ENCODE measurements at places on chromosomes 16 and 17. TPM values are rescaled to one million over a fixed set of nuclear protein-coding genes. Genes with fewer than 3 reads are reported as not detected.

DNA sequence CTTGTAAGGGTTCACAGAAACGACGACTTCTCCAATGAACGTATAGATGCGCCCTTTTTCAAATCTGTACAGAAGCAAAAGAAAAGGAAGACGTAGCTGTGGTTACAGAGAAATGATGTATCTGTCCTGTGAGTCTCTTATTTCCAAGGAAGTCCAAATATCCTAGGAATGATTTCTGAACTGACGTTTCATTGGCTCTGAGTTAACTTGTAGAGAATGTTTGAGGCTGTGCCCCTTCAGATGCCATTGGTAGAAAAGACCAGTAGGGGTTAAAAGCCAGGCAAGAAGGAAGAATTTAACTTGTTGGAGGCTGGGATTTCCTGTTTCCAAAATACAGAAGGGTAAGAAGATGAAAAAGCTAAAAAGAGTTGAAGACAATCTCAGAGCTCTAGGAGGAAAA lies 96.2 kb downstream of the MYO1D start:
- H3K4me3 ChIP-seq, result no peak overlapping the region

GRCh38 chr16:89192956-89193575 lies 7.3 kb downstream of the SLC22A31 start:
- DNase-seq, result peak; percentile 63
- no peak overlapping the region for H3K4me3 ChIP-seq
- no peaks in the 10 kb centered on the region for H3K36me3 ChIP-seq
- no peaks in the 10 kb centered on the region for H3K4me1 ChIP-seq
- no peak overlapping the region for H3K27ac ChIP-seq
- H3K27me3 ChIP-seq, result peaks cover 74% of the 10 kb centered on the region

GRCh38 chr17:81285179-81285878 lies 9.8 kb downstream of the SLC38A10 start:
- no peak overlapping the region for H3K27ac ChIP-seq
- no peaks in the 10 kb centered on the region for H3K27me3 ChIP-seq
- DNase-seq, result peak; percentile 21
- H3K4me1 ChIP-seq, result peaks cover 12% of the 10 kb centered on the region
- H3K4me3 ChIP-seq, result no peak overlapping the region

CA7 gene
- not detected for total RNA-seq

DNA sequence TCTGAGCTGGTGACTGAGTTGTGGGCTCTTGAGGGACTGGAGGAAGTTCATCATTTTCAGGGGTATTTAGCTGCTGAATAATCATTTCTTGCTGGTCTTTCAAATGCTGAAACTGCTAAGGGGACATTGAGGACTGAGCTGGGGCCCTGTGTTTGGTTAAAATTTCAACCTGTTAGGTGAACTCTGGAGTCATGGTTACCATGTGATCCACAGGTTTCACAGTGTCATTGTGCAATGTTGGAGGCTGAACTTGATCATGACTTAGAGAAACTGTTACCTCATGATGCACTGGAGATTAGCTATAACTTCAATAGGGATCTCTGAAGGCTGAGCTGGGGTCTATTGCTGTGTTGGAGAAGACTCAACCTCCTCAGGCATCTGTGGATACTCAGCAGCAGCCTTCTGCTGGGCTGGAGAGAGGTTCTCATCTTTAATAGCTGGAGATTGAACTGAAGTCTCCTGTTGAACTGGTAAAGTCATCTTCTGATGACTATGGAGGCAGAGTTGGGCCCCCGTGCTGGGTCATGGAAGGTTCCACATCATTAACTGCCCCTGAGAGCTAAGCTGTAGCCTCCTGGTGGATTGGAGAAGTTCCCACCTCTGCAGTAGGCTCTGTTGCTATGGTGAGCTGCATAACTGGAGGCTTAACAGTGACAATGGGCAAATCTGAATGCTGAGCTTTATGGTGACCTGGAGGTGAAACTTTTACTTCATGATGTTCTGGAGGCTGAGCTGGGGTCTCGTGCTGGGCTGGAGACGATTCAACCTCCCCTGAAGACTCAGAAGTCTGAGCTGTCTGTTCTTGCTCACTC lies 15.2 kb downstream of the RDM1 start:
- H3K4me1 ChIP-seq, result no peaks in the 10 kb centered on the region
- no peak overlapping the region for H3K4me3 ChIP-seq
- H3K27me3 ChIP-seq, result no peaks in the 10 kb centered on the region
- H3K27ac ChIP-seq, result no peak overlapping the region
- no peak for DNase-seq

DNA sequence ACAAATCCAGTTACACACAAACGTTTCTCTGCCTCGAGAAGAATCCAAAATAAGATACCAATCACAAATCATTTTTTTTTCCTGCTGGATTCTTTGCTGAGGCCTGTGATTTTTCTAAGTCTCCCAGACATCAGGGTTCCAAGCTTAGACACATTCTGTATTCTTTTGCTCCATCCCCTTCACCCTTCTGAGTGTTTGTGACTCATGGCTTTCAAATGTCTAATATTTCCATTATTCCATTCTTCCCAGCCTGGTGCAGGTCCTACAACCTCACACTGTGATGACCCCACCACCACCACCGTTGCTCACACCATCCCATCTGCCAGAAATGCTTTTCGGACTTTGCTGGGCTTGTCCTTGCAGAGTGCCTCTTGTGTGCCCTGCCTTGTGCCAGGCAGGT lies 480.1 kb downstream of the SOX9 start:
- H3K4me3 ChIP-seq, result no peak overlapping the region
- H3K36me3 ChIP-seq, result no peaks in the 10 kb centered on the region
- H3K27me3 ChIP-seq, result no peaks in the 10 kb centered on the region
- no peak for DNase-seq
- H3K4me1 ChIP-seq, result peaks cover 10% of the 10 kb centered on the region

HAS3 gene
- total RNA-seq, result 2.5 TPM

DNA sequence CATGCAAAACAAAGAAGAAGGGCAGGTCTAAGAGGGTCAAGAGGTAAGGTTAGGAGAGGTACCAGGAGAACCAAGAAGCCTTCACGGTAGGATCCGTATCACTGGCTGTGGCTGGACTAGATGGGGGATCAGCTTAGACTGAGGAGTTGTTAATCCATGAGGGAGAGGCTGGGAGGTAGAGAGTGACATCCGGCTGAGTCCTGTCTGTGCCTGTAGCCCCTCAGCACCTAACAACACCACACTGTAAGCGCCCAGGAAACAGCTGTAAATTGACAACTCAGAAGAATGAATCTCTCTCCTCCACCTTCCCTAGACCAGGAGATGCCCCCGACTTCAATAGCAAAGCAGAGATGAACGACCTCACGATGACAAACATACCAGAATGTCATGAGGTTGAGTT lies 199.4 kb upstream of the RPL38 start:
- peaks cover 4% of the 10 kb centered on the region for H3K27me3 ChIP-seq
- H3K4me3 ChIP-seq, result no peak overlapping the region
- no peaks in the 10 kb centered on the region for H3K36me3 ChIP-seq
- DNase-seq, result no peak
- no peak overlapping the region for H3K27ac ChIP-seq
- peaks cover 10% of the 10 kb centered on the region for H3K4me1 ChIP-seq

- no peaks in the 10 kb centered on the region for H3K27me3 ChIP-seq
- no peak overlapping the region for H3K27ac ChIP-seq
Observed at GRCh38 chr17:68446626-68447041, 10.7 kb downstream of the WIPI1 start.

DNA sequence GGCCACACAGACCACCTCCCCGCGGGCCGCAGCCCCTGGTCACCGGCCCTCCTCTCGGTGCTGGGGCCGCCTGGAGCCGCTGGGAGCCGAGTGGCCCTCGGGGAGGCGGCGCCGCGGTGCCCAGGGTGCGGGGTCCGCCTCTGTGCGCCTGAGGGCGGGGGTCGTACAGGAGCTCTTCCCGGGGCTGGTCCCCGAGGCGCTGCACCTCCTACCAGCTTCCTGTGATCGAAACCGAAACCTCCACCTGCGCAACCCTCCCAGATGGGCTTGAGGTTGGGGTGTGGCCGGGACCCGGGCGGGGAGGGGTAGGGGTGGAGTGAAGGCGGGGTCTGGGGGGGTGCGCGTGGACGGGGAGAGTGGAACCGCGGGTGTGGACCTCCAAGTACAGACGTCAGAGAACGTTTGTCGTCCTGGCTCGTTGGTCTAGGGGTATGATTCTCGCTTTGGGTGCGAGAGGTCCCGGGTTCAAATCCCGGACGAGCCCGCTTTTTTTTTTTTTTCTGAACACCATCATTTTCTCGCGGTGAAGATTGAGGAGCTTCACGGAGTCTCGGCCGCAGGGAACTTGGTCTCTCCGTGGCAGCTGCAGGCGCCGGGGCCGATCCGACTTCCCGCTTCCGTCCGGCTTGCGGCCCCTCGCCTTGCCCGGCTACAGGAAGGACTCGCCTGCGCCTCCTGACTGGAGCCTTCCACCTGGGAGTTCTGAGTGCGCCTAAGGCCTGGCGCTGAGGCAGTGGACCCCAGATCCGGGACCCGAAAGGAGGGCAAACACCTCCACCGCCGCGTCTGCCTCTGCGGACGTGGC lies 23.9 kb downstream of the ZNF213 start:
- H3K4me1 ChIP-seq, result no peaks in the 10 kb centered on the region
- peak; percentile 83 for DNase-seq
- H3K27me3 ChIP-seq, result peaks cover 49% of the 10 kb centered on the region

- H3K36me3 ChIP-seq, result no peaks in the 10 kb centered on the region
- H3K27me3 ChIP-seq, result no peaks in the 10 kb centered on the region
- no peak overlapping the region for H3K27ac ChIP-seq
- no peaks in the 10 kb centered on the region for H3K4me1 ChIP-seq
Observed at GRCh38 chr16:5706211-5706610, 608.6 kb upstream of the EEF2KMT start.

GRCh38 chr17:40170325-40170724 lies 6.9 kb upstream of the RAPGEFL1 start:
- no peak for DNase-seq
- H3K36me3 ChIP-seq, result peaks cover 25% of the 10 kb centered on the region
- no peak overlapping the region for H3K4me3 ChIP-seq
- no peak overlapping the region for H3K27ac ChIP-seq
- no peaks in the 10 kb centered on the region for H3K27me3 ChIP-seq

ZKSCAN2 gene
- 11.8 TPM for total RNA-seq

DNA sequence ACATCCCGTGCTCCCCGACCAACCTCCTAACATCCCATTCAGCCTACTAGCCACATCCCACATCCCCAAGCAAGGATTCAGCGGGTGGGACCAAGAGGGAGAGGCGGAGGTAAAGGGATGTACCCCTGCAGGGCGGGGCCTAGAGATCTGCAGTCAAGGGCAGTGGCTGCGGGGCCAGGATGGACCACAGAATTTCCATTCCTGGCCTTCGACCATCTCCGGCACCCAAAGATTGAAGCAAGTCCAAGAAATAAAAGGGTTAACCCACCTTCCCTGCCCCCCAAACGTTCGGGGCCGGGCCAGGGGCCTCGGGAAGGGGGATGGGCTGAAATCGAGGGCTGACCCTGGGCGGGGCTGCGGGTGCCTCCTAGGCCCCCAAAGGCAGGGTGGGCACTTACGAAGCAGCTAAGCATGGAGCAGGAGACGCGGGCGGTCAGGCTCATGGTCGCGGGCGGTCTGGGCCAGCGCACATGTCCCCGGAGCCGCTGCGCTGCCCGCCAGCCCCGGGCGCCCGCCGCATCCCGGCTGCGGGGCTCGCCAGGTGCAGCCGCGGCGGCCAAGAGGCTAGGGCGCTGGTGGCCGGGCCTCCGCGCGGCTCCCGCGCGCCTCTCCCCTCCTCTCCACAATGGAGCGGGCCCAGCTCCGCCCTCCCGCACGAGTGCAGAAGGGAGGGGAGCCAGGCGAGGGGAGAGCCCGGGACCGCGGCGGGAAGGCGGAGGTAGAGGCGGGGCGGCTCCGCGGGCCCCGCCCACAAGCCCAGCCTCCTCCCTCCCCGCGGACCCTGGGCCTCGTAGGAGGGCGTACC lies at the start of gene MTMR4:
MTMR4 (minus strand) TSS at position 674 of the 805 bp plus-strand sequence; CDS start at position 443, 231 bp downstream.
- H3K4me1 ChIP-seq, result peaks cover 21% of the 10 kb centered on the region
- peak; percentile 96 for DNase-seq
- H3K27ac ChIP-seq, result no peak within 1 kb of the TSS
- H3K4me3 ChIP-seq, result peak within 1 kb of the TSS; percentile 96

CDH13 gene
- total RNA-seq, result 3.0 TPM

GRCh38 chr16:11087691-11088073 lies 143.3 kb downstream of the CLEC16A start:
- H3K4me3 ChIP-seq, result no peak overlapping the region
- peaks cover 21% of the 10 kb centered on the region for H3K4me1 ChIP-seq
- no peaks in the 10 kb centered on the region for H3K27me3 ChIP-seq
- no peak overlapping the region for H3K27ac ChIP-seq

- peaks cover 18% of the 10 kb centered on the region for H3K4me1 ChIP-seq
- no peak overlapping the region for H3K4me3 ChIP-seq
- H3K27ac ChIP-seq, result no peak overlapping the region
- no peaks in the 10 kb centered on the region for H3K27me3 ChIP-seq
- H3K36me3 ChIP-seq, result no peaks in the 10 kb centered on the region
Observed at GRCh38 chr17:72254808-72255449, 134.1 kb downstream of the SOX9 start.

WBP2 gene
- total RNA-seq, result 20.9 TPM

DNA sequence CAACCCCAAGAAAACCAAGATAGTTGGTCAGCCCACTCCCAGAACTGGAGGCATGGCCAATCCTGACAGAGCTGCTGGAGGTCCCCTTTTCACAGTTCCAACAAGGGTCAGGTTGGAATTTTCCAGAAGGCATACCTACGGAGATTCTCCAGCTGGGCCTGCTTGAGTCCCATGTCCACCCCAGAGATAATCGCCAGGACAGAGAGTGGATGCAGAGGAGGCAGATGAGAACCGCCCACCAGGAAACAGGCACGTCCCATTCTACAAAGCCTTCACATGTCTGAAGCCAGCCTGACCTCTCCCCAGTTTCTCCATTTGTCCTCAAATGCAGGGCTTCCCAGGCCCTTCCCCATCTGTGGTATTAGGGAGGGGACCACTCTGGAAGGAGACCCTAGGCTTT lies 47.4 kb upstream of the SMURF2 start:
- H3K27ac ChIP-seq, result no peak overlapping the region
- no peak for DNase-seq
- no peaks in the 10 kb centered on the region for H3K27me3 ChIP-seq
- no peaks in the 10 kb centered on the region for H3K36me3 ChIP-seq

- peaks cover 14% of the 10 kb centered on the region for H3K4me1 ChIP-seq
- no peak for DNase-seq
- H3K36me3 ChIP-seq, result no peaks in the 10 kb centered on the region
- no peak overlapping the region for H3K27ac ChIP-seq
- peaks cover 7% of the 10 kb centered on the region for H3K27me3 ChIP-seq
- no peak overlapping the region for H3K4me3 ChIP-seq
Observed at GRCh38 chr17:16258901-16259300, 41.9 kb downstream of the PIGL start.
